Kidney epithelial cell (primary cell): ENCODE measurements at places on chromosomes 2 and 18. TPM values are rescaled to one million over a fixed set of nuclear protein-coding genes. Genes with fewer than 3 reads are reported as not detected.

GIGYF2 gene
- total RNA-seq: 39.4 and 46.7 TPM in 2 replicates

VWA3B gene
- not detected in 2 replicates for total RNA-seq

DHRS9 gene
- not detected in 2 replicates for total RNA-seq

- DNase-seq: no peak
Observed at GRCh38 chr2:223414646-223415045, 187.5 kb downstream of the SCG2 start.

- no peak for DNase-seq
Observed at GRCh38 chr2:202679980-202680379, 45.2 kb downstream of the FAM117B start.

GRCh38 chr2:241109210-241110088 is 7.4 kb upstream of the MTERF4 start:
- DNase-seq: no peak

GRCh38 chr2:3266925-3267867 is 110.4 kb downstream of the EIPR1 start:
- DNase-seq: no peak

DNA sequence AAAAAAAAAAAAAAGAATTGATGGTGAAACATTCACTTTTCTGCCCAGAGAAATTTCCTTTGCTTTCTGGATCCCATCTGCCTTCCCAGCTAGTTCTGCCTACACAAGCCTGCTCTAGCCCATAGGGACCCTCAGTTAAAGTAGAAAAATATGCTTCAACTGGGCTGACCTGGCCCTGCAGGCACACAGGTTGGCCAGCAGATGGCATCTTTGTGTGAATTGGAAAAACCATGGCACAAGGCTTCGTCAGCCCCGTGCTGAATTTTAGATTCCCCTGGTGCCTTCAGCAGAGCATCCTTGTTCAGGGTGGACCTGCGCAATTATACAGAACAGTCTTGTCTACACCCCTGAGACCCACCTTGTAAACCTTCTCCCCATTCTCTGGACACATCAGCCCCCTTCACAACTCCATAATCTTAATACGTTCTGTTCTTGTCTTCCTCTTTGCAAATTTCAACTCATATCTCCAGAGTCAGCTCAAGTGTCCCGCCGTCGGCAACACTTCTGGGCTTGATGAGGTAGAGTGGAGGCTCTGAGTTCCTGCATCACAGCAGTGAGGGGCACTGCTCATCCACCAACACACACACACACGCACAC is 114.5 kb downstream of the INSIG2 start:
- DNase-seq: no peak

DNA sequence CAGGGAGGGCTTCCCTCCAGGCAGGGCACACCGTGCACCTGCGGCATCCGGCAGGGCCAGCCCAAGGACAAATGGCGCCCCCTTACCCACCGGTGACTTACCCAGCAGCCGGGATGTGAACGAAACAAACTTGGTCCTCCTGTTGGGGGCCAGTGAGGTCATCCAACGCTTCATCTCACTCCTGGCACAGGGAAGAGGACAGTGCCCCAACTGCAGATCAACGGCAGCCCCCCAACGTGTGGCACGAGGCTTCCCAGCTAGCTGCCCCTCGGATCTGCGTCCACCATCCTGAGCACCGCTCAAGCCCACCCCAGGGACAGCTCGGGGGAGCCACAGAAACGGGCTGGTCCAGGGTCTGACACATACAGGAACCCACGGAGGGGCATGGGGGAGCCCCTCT is 12.0 kb downstream of the SNORC start:
- no peak for DNase-seq

- DNase-seq: no peak
Observed at GRCh38 chr2:177667626-177668025, 275.1 kb downstream of the AGPS start.
